ENCODE measurements at places on chromosomes 6 and 20.

DNA sequence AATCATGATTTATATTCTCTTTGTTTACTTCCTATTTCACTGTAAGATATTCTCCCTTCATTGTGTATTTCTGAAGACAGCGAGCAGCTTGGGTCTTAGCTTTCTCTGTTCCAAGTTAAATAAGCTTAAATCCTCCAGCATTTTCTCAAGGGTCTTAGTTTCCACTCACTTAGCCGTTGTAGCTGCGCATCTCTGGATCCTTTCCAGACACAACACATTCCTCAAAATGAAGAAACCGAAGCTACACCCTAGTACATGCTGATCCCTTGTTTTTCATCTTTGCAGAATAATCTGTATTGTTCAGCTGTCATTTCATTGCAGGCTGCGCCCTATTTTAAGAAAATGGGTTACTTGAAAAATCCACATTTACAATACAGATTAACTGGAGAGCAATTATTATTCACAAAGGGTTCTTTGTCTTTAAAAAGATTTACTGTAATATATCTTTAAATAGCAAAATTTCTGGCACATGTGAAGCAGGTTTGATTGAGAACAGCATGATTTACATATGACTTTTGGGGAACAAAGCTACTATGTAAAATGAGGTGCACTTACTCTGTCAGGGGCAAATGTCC, 375.8 kb downstream of the QKI start:
- DNase-seq: no peak

DNA sequence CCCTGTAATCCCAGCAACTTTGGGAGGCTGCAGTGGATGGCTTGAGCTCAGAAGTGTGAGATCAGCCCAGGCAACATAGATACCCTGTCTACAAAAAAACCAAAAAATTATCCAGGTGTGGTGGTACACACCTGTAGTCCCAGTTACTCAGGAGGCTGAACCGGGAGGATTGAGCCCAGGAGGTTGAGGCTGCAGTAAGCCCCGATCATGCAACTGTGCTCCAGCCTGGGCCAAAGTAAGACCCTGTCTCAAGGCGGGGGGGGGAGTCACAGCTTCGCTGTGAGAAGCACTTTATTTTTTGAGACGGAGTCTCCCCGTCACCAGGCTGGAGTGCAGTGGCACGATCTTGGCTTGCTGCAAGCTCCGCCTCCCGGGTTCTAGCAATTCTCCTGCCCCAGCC, 54.2 kb downstream of the EZR start:
- DNase-seq: no peak

DNA sequence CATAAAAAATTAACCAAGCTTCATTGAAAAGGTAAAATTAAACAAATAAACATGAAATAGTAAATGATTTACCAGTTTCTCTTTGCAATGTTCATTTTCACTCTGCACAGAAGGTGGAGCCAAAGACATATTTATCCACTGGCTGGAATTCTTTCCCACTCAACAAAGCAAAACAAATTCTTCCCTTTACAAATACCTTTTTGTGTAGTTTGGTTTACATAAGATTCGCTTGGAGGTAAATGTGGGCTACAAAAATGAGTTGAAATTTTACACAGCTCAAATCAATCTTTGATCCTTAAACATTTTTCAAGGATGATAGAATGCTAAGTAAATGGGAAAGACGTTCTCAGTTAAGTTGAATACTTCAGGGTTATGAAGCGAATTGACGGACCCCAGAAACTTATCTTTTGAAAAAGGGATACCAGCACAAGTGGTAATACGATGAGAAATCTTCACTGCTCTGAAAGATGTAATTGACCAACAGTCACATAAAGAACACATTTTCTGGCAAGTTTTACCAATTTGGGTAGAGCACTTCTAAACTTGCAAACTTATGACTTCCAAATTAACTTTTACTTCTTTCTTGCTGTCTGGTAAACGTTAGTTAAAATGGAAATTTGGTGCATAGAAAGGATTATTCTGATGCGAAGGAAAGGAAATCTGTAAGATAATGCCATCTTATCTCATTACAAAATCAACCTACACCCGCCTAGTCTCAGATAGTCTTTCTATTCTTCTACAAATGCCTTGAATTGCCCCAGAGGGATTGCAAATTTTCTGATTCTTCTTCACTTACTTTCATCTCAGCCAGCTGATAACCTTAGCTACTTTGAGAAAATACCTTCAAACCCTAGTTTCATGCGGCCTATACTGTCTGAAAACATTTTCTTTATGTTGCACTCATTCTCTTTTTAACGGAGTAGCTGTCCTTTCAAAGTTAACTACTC, 4.7 kb upstream of the GJA1 start:
- DNase-seq: peak; percentile 21

- peak; percentile 79 for DNase-seq
Observed at GRCh38 chr6:161169696-161170095, 104.2 kb downstream of the AGPAT4 start.

Measured in NCI-H2171 treated with DMSO at 0.1 percent for 48 hours (cell line).